ENCODE measurements at places on chromosomes 4 and X. TPM values are rescaled to one million over a fixed set of nuclear protein-coding genes. Genes with fewer than 3 reads are reported as not detected.

SORCS2 gene
- total RNA-seq, result 4.9 TPM

GPR50 gene
- not detected for total RNA-seq

CFI gene
- 4.5 TPM for total RNA-seq

TAF7L gene
- 0.41 TPM for total RNA-seq

XAGE1B gene
- not detected for total RNA-seq

ZXDB gene
- 13.9 TPM for total RNA-seq

PCDH7 gene
- total RNA-seq, result 44.0 TPM

PTTG2 gene
- not detected for total RNA-seq

UNC5C gene
- 14.3 TPM for total RNA-seq

MEPE gene
- total RNA-seq, result 1.2 TPM

GK gene
- 10.6 TPM for total RNA-seq

INPP4B gene
- total RNA-seq, result 8.2 TPM

DCAF8L1 gene
- total RNA-seq, result not detected

GABRQ gene
- 0.82 TPM for total RNA-seq

SLC25A43 gene
- total RNA-seq, result 2.4 TPM

PNCK gene
- 18.3 TPM for total RNA-seq

SULT1B1 gene
- 0.41 TPM for total RNA-seq

DNA sequence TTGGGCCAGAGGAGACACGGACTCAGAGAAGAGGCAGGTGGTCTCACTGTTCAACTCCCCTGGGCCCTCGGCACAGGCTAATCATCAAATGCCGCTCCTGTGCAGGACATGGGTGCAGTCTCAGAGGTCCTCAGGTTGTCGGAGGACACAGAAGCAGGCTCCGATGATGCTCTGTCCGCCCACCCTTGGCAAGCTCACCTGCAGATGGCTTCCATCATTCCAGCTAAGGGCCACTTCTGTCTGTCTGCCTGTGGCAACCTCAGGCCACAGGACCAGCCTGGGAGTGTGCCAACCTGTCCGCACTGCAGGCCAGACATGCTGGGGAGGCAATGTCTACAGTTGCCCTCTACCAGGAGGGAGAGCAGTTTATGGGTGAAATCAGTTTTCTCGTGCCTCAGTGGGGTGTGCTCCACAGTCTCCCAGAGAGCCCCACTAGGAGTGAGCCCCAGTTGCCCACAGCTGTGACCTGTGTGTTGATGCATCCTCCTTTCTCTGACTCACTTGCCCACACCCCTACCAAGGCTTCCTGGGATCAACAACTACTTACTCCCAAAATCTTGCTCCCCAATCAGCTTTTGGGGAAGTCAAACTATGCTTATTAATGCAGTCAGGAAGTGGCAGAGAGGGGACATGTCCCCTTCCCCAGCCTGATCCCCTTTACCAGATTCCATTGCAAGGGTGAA is 55.9 kb downstream of the HTRA3 start:
- DNase-seq, result no peak

GRCh38 chr4:152115118-152115517 is 354.3 kb upstream of the GATB start:
- DNase-seq, result no peak

- no peak for DNase-seq
Measured at GRCh38 chr4:6207602-6208001, 7.3 kb upstream of the JAKMIP1 start.

DNA sequence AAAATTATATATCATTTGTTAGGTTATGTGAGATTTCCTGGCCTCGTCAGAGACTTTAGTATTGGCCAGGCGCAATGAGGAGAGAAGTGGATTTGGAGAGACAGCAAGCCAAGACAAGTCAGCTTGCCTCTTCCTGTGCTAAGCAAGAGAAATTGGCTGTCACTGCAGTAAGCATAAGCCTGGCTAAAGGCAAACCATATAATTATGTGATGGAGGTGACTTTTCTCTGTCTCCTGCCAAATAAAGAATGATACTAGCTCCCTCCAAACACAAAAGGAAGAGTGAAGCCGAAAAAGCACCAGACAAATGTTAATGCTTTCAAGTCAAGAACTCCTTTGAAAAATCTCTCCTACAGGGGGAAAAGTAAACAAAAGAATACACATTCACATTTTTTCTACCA is 2246.0 kb downstream of the ARAP2 start:
- DNase-seq, result no peak

- no peak for DNase-seq
Measured at GRCh38 chr4:24105327-24106038, 215.6 kb upstream of the PPARGC1A start.

GRCh38 chrX:68647156-68647957 is at the start of gene STARD8:
STARD8 (plus strand) TSS chrX:68647666; CDS start chrX:68647883, 217 bp downstream.
- peak; percentile 44 for DNase-seq

- DNase-seq, result no peak
Measured at GRCh38 chr4:55386073-55386472, 9.7 kb upstream of the TMEM165 start.

GRCh38 chrX:91331476-91331875 is 103.2 kb upstream of the PABPC5 start:
- no peak for DNase-seq

- DNase-seq, result no peak
Measured at GRCh38 chr4:151792995-151793394, 32.2 kb upstream of the GATB start.

DNA sequence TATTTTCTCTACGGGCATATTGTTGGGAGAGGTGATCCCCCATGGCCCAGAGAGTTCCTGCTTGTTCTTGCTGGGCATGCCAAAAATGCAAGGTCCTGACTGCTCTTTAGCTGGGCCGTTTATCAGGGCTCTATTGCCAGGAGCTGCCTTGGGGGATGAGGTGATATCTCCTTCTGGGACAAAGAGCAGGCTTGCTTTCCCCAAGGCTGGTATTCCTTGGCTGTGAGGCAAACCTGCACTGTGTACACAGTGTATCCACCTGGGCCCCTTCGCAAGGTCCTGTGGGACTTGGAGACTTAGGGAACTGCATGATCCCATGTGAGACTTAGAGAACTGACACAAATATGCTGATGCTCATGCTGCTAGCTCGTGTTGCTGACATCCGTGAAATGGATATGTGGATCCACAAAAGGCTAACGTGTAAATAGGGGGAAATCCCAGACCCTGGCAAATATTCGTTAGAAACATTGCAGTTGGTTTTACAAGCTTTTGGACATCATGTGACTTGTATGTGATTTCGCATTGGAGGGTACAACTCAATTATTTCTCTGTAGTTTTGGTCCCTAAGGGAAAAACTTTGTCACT is 24.4 kb upstream of the ZFX start:
- no peak for DNase-seq

- no peak for DNase-seq
Measured at GRCh38 chr4:185734214-185734613, 77.8 kb downstream of the SORBS2 start.

DNA sequence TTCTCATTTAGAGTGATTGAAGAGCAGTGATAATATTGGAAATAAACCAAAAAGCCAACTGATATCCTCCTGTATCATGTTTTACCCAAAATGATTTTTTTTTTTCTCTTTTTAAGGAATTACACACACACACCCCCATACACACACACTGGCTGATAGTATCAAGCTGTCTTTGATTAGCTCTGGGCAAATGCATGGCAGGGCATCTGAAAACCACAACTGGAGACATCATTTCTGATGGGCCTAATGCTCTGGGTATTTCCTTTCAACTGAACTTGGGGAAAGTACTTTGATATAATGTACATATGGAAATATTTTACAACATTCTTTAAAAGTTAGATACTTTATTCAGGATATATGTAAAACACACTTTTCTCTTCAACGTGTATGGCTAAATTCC is 14.2 kb upstream of the OSTC start:
- no peak for DNase-seq

DNA sequence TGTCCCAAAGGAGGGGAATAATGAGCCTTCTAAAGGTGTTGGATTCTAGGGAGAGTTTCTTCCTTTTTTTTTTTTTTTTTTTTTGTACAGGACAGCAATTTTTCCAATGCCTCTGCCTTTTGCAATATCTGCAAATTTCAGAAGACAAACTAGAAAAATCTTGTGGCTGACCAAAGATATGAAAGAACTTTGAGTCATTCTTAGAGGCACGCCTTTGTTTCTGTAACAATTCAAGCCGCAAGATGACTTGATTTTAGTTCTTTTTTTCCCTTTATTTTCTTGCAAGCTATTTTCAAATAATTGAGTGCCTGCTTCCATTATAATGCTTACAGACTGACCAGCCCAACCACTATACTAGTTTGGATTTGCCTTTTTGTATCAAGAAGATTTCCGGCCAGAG is 47.6 kb upstream of the UXT start:
- no peak for DNase-seq

DNA sequence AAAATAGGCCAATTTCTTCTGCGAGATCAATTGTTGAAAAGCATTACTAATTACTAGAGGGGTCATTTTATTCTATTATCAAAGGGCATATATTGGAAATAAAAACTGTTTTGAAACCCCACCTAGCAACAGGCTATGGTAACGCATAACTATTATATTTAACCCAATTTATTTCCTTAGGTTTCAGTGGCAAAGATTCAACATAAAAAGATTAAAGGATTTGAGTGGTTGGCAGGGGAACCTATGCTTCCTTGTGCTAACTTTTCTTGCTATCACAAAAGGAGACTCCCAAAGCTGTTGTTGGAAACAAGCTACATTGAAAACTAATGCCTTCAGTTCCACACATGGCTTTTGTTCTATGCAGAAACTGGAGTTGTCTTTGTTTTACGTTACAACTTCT is 166.9 kb upstream of the KLF3 start:
- DNase-seq, result no peak

- DNase-seq, result no peak
Measured at GRCh38 chr4:150884625-150885024, 130.5 kb downstream of the LRBA start.

GRCh38 chrX:150759568-150760416 is 66.6 kb downstream of the MTMR1 start:
- DNase-seq, result no peak

GRCh38 chr4:15690020-15690809 is 8.6 kb downstream of the FAM200B start:
- no peak for DNase-seq

- DNase-seq, result no peak
Measured at GRCh38 chr4:82371497-82371896, 2.3 kb downstream of the HNRNPD start.

DNA sequence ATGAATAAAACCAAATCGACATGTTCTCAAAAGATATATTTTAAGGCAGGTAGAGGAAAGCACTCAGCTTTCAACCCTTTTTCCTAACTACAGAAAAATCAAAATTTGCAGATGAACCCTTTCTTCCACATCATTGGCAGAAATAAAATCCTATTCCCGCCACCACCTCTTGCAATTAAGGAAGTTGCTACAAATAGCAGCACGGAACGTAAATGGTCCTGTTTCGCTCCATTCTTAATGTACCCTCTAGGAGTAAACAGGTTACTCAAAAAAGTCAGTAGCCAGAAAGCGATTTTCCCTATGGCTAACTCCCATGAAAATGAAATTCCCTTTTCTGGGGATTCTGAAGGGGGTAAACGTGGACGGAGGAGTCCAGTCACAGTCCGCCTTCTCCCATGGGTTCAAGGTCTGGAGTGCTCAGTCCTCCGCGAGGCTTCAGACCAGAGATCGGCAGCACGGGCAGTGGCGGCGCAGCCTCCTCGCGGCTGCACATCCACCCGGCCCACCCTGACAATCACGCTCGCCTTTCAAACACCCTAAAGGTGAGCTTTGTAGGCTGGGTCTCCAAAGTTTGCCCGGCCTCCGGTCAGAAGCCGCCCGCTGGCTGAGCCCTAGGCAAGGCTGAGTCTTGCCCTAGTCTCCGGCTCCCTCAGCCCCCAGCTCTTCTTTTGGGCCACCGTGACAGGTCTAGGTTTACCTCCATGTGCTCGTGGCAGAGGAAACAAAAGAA is 1.8 kb downstream of the ATP11C start:
- DNase-seq, result no peak

DNA sequence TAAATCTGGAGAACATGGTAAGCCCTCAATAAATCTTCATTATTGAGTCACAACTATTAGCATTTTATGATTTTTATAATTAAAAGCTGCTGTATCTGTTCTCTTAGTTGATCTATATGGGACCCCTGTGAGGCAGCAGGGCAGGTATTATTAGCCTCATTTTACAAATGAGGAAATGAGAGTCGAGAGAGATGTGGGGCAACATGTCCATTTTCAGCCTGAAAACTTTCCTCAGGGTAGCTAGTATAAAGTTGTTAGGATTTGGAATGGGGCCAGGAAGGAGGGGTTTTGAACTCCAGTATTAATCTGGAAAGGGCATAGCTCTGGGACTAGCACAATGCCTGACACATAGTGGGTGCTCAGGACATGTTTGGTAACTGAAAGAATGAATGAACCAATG is 191.7 kb upstream of the GPC4 start:
- DNase-seq, result no peak

GRCh38 chrX:16869393-16870094 is 618 bp downstream of the RBBP7 start:
- peak; percentile 20 for DNase-seq

DNA sequence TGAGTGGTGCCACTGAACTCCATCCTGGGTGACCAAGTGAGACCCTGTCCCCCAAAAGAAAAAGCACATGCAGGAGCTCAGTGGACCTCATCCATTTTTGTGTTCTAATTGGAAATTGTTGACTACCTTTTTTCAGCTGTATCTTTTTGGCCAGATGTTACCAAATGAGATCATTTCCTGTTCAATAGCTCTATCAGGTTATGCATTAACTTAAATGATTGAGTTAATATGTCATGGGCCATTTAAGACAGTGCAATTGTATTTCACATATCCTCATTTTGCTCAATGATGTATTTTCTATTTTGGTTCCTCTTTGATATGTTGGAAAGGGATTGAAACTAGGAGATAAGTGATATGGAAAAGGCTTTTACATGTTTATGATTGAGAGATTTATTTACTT is 26.2 kb upstream of the RHOH start:
- DNase-seq, result no peak

GRCh38 chr4:76277667-76278066 is 26.1 kb downstream of the FAM47E start:
- no peak for DNase-seq

- DNase-seq, result no peak
Measured at GRCh38 chr4:159269956-159270355, 167.1 kb downstream of the RAPGEF2 start.

DNA sequence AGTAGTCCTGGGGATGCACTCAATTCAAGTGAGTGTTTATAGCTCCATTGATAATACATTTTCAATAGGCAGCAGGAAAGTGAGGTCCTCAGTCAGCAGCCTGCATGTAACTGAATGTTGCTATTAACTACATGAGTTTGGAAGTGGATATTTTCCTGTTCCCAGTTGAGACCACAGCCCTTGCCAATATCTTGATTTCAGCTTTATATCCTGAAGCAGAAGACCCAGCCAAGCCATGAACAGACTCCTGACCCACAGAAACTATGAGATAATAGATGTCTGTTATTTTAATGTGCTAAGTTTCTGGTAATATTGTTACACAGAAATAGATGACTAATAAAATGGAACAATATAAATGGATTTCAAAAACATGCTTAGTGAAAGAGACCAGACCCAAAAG is 63.7 kb downstream of the VSIG4 start:
- DNase-seq, result no peak

GRCh38 chr4:29571322-29571721 is 1148.8 kb upstream of the PCDH7 start:
- no peak for DNase-seq

DNA sequence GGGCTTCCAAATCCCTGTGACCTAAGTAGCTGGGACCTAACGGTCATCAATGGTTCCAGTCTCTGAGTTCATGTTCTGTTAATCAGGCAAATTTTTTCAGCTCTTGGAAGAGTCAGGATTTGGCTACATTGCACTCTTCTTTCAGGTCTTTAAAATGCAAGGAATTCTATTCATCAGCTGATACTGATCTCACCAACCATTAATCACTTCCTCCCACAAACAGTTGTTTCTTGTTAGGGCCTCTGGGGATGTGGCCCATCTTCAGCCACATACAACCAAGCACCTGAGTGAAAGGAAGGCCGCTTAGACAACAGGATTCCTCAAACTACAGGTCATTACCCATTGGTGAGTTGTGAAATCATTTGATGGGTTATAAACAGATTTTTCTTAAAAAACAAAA is 71.7 kb downstream of the FANCB start:
- DNase-seq, result no peak
